Panc1 (cell line): ENCODE measurements at places on chromosomes 1 and 21. TPM values are rescaled to one million over a fixed set of nuclear protein-coding genes. Genes with fewer than 3 reads are reported as not detected.

GRCh38 chr1:172883387-172883791, 167.4 kb downstream of the TNFSF18 start:
- DNase-seq = no peak

GRCh38 chr1:101002551-101002950, 23.0 kb downstream of the DPH5 start:
- DNase-seq = no peak

- DNase-seq = no peak
Observed at GRCh38 chr21:35375115-35375514, 326.0 kb upstream of the RUNX1 start.

DNA sequence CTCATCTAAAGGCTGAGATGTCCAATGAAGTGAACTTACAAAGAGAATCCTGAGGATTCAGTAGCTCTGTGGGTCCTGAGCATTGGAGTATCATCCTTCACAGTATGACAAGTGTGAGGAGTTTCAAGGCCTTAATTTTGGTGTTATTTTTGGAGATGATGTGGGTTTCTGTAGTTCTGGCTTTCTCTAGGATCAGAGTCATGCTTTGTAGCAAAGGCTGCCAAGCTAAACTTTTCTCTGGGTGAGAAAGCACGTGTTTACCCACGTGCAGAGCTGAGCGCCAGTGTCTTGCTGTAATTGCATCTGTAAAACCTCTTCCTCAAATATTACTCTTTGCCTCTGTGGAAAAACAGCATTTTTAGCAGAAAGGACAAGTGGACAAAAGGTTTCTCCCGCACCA, 387.8 kb upstream of the LYPLAL1 start:
- DNase-seq = no peak

DNA sequence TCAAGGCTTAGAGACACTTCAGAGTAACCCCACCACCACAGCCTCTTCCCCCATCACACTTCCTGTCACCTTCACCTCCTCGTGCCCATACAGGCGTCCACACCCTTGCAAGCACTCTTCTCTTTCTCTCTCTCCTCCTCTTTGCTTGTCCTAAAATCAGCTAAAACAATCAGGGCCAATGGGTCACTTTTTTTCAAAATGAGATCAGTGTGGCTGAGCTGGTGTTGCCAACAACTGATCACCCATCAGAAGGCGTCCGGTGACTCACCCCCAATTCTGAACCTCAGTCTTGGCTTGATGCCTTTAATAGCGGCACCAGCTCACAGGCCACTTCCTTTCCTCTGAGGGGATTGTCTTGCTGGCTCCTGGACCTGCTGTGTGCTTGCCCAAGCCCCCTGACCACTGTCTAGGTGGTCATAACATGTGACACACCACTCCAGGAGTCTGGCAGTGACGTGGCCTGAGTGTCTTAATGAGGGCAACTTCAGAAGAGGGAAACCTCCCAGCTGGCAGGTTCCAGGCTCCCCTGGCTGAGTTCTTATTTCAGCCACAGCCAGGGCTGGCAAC, 1.6 kb downstream of the DRAXIN start:
- DNase-seq = no peak

Gene AGO4
- 14.8 TPM for total RNA-seq

DNA sequence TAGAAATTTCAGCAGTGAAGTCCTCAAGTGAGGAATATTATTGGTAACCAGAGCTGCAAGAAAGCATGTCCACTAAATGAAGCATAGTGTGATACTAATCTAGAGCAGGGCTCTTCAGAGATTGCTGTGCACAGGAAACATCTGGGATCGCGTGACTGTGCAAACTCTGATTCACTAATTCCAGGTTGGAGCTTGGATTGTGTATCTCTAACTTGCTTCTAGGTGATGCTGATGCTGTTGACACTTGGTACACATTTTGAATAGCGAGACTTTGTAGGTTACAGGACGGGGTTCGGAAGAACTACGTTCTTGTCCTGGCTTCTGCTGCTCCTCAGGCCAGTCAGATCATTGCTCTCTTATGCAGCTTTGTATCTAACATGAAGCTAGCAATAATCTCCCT, 66.5 kb downstream of the PRRX1 start:
- no peak for DNase-seq

Gene S100B
- not detected for total RNA-seq

Gene ATP6V1G3
- total RNA-seq = not detected

- no peak for DNase-seq
Observed at GRCh38 chr21:9750341-9751086, 770.9 kb upstream of the TPTE start.

- no peak for DNase-seq
Observed at GRCh38 chr1:2505461-2505994, 20.9 kb downstream of the PANK4 start.

- DNase-seq = no peak
Observed at GRCh38 chr1:114063544-114063943, 84.3 kb downstream of the OLFML3 start.

- DNase-seq = no peak
Observed at GRCh38 chr1:82875170-82875569, 1074.4 kb downstream of the ADGRL2 start.

- DNase-seq = no peak
Observed at GRCh38 chr1:112396653-112397471, 848 bp downstream of the CTTNBP2NL start.

Gene RNU1-1
- total RNA-seq = 1,290 TPM

DNA sequence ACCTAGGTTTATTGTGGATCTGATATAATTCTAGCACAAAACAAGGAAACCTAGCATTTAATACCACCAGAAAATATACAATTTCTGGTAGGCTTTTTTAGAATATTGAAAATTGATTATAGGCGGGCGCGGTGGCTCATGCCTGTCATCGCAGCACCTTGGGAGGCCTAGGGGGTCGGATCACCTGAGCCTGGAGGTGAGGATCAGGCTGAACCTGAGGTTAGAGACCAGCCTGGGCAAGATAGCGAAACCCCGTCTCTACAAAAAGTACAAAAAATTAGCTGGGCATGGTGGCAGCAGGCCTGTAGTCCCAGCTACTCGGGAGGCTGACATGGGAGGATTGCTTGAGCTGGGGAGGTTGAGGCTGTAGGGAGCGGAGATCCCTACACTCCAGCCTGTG, 948 bp upstream of the COP1 start:
- no peak for DNase-seq

DNA sequence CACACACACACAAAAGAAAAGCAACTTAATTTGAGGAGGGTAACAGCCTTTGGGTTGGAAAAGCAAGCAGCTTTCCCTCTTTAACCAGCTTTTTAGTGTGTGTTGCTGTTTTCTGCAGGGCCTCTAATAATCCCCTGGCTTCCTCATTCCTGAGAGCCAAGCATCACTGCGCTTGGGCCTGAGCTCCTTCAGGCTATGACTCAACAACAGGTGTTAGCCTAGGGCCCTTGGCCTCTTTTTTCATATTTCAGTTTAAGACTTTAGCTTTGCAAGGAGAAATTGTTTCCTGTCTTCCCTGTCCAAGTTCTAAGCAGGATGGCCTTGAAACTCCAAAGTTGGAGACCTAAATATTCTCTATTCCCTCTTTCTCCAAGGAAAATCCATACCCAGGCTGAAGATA, 26.2 kb upstream of the SNX27 start:
- no peak for DNase-seq

- no peak for DNase-seq
Observed at GRCh38 chr1:203142684-203143408, 15.3 kb downstream of the ADORA1 start.

Gene SPRR4
- not detected for total RNA-seq

Gene TMIGD3
- not detected for total RNA-seq

- no peak for DNase-seq
Observed at GRCh38 chr1:245412306-245412705, 257.5 kb downstream of the KIF26B start.

DNA sequence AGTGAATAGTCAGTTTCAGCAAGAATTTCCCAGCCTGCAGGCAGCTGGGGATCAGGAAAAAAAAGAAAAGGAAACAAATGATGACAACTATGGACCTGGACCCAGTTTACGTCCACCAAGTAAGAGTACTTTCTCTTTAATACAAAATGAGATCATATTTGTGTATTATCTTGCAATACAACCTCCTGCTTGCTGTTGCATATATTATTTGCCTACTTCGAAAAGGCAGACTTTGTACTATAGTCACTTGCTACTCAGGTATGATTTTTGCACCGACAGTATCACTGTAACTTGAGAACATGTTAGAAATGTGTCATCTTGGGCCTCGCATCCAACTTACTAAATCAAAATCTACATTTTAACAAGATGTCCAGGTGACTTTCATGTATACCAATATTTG, 30.4 kb downstream of the PRRC2C start:
- DNase-seq = no peak

Gene NIPAL3
- total RNA-seq = 13.6 TPM

GRCh38 chr1:228396770-228397662, 9.6 kb downstream of the TRIM11 start:
- DNase-seq = no peak

- DNase-seq = no peak
Observed at GRCh38 chr1:7888248-7889081, 35.6 kb upstream of the UTS2 start.
